ENCODE measurements at places on chromosomes 6 and 20.

DNA sequence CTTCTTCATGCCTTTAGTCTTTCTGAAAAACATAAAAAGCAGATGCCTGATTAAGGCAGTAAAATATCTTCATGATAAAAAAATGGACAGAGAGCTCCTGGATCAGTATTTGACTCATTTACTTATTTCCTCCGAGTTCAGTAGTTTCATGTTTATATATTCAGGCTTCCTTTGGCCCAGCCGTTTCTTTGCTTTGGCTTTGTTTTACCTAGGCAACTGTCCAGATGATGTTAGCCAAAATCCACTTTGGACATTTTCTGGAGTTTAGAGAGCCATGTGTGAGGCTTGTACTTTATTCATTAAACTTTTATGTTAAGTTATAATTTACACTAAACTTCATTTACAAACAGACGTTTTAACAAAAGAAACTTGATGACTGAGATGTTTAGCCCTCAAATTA, 307.1 kb upstream of the RSPO3 start:
- no peak for DNase-seq

GRCh38 chr6:98529364-98529763, 305.0 kb upstream of the POU3F2 start:
- no peak for DNase-seq

- DNase-seq = no peak
Observed at GRCh38 chr20:63161176-63161651, 54.7 kb downstream of the YTHDF1 start.

DNA sequence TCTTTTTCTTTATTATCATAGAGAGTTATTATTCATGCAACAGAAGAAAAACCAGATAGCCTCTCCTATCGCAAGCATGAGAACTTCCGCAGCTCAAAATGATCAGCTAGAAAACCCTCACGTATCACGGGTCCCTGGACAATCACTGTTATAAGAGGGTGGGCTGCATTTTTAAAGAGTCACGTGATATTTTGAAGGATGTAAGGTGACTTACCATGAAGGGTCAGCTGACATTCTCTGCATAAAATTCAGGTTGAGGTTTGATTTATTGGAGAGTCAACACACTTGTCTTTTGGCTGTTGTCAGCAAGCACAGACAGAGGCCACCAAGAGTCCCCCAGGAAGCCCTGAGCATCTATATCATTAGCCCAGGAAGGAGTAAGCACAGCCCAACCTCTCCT, 39.5 kb downstream of the ID4 start:
- DNase-seq = no peak

GRCh38 chr20:4154958-4155411, 139.6 kb upstream of the RNF24 start:
- DNase-seq = peak; percentile 25

DNA sequence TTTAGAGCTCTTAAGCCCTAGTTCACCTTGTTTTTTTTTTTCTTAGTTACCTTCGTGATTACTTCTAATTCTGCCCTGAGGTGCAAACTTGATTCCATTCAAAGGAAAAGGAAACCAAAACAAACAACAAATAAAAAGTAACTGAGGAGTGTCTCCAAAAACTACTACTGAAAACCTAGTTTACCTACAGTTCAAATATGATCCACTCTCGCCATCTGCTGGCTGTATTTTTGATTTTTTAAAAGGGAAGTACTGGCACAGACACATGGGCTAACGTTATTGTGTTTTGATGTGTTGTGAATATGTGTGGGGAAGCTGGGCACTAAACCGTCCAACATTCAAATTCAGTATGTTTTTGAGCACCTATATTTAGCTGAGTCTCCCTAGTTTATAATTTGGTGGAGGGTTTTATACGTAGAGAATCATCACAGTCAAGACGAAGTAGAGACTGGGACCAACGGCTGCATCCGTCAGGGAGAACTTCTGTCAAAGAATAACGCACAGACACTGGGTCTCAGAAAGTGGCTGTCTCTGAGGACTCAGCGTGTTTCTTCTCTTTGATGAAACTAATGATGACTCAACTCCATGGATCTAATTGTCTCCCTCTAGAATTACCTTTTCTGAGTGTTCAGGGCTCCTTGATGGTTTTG, 373.5 kb upstream of the BTBD3 start:
- DNase-seq = no peak

DNA sequence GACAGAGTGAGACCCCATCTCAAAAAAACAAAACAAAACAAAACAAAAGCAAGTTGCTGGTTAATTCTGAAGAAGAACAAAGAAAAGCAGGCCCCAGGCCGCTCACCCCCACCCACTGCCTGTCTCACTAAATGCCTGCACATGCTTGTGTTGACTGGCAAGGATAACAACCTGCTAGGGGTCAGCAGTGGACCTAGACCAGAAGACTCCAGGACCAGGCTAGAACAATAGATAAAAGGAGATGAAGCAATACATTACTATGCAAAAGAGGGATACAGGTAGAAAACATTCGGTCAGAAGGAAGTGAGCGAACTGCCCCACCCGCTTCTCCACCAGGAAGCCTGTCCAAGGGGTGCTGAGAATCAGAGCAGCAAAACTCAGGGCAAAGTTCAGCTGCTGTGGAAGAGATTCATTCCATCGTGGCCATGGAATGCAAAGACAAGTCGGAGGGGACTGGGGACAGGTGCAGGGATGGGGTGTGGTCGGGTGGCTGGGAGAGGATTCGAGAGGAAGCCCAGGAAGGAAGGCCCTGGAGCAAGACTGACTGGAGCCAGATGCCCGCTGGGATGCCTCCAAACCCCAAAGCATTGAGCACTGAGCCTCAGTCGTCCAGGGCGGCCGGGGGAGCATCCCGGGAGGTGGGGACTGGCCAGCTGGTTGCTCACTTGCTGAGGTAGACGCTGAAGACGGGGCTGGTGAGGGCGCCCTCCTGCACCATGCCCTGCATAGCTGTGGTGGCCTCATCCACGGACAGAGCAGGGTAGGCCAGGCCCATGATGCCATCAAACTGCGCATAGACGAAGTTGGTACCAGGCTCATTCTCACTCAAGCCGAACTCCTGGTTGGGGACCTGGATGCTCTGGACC, 5.3 kb downstream of the PGC start:
- DNase-seq = no peak

- DNase-seq = no peak
Observed at GRCh38 chr20:33178726-33179125, 10.8 kb downstream of the BPIFA2 start.

GRCh38 chr6:7911345-7911725, 747 bp upstream of the TXNDC5 start:
- no peak for DNase-seq

GRCh38 chr20:41094353-41095055, 42.8 kb upstream of the PLCG1 start:
- peak; percentile 67 for DNase-seq

DNA sequence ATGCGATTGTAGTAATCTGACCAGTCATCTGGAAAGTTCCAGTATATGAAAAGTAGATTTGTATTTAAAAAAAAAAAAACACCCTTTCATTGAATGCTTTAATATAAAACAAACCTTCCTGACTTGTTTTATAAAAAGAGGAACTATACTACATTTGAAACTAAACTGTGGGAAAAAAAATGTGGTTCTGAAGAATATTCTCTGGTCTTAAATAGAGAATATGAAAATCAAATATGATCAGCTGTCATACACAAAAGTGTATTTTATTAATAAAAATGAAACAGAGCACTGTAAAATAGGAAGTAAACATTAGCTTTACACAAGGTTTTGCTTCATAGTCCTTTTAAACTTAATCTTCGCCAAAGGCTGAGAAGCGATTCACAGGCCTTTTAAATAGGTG, 25.3 kb upstream of the CD83 start:
- no peak for DNase-seq

DNA sequence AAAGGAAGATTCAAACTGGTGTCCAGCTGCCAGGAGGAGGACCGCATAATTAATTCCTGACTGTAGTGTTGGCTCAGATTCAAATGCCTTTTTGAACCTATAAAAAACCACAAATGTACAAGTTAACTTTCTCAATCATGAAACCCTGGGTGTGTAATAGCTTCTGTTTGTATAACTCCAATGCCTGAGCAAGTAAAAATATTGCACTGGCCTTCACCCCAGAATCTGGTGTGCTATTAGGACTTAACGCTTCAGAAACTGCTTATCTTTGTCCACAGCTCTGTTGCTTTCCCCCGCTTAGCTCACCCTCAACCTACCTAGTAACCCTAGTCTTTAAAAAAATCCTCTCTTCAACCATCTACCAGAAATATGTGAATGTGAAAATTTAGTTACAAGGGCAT, 119.1 kb upstream of the MAP7 start:
- DNase-seq = no peak

DNA sequence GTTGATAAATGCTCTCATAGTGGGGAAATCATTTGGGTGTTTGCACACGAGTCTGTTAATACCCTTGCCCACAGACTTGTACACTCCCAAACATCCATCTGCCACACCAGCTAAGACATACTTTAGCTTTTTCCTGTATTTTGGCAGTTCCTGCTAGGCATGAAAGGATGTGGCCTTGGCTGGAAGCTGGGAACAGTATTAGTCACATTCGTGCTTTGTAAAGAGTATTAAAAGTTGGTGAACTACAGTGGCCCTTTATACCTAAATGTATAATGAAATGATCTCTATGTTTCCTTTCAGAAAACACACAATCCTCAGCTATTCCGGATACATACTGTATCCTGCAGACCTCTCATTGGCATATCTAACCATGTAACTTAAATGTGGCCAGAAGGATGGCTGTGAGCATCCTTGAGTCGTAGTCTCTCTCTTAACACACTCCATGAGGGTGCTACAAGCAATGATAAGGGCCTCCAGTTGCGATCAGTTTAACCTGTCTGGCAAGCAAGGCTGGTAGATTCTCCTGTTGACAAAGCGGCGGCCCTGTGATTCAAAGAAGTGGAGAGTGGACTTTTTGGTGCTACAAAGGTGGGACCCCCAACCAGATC, 1.5 kb downstream of the LEMD2 start:
- DNase-seq = no peak

DNA sequence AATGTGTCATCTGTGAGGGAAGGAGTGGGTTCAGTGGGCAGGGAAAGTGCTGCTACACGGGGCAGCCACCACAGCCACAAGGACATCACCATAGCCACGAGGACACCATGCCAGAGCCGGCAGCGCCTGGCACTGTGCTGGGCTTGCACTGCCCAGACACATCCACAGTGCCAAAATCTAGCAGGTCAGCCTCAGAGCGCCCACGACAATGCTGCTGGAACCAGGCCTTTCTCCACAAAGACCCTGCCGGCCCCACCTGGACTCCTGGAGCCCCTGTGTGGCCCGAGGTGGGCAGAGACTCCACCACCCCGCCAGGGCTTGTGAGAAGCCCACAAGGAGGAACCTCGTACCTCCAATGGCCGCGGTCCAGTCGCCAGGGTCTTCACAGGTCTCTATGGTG, 18.6 kb upstream of the HELZ2 start:
- DNase-seq = no peak

- no peak for DNase-seq
Observed at GRCh38 chr6:163064397-163064796, 336.6 kb downstream of the PACRG start.

- DNase-seq = no peak
Observed at GRCh38 chr6:156919814-156920369, 142.7 kb downstream of the ARID1B start.
